ENCODE measurements at places on chromosomes 11 and 22.

- DNase-seq, result no peak
Observed at GRCh38 chr22:43969021-43969878, 14.0 kb downstream of the SAMM50 start.

DNA sequence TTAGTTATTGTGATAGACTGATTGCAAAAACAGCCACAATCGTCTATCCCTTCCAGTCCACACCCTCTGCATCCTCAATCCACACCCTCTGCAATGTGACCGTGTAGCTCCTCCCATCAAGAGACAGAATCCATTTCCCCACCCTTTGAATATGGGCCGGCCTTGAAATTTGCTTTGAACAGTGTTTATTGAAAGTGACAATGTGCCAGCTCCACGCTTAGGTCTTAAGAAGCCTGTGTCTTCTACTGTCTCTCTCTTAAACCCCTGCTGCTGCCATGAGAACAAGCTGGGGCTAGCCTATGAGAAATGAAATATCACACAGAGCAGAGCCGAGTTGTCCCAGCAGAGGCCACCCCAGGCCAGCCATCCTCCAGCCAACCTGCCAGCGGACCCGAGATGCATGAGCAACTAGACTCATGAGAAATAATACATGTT is 22.3 kb upstream of the MICAL2 start:
- DNase-seq, result no peak

DNA sequence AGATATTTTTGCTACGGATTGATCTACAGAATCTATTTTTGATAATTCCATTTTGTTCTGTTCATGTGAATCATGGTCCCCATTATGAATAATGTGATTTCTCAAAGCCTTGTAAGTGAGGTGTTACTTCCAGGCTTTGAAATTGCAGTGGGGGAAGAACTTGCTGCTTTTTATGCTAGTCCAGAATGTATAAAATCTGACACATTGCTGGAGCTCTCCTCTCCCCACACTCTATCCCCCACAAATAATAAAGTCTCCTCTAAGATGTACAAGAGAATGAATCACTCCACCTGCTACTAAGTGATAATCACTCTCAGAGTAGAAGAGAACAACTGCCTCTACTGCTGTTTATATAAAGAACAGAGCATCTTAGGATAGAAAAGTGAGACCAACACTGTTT is 5.9 kb upstream of the RAB6A start:
- no peak for DNase-seq

- DNase-seq, result no peak
Observed at GRCh38 chr11:327581-327923, 6.9 kb upstream of the IFITM3 start.

- no peak for DNase-seq
Observed at GRCh38 chr11:101032991-101033390, 96.6 kb downstream of the PGR start.

DNA sequence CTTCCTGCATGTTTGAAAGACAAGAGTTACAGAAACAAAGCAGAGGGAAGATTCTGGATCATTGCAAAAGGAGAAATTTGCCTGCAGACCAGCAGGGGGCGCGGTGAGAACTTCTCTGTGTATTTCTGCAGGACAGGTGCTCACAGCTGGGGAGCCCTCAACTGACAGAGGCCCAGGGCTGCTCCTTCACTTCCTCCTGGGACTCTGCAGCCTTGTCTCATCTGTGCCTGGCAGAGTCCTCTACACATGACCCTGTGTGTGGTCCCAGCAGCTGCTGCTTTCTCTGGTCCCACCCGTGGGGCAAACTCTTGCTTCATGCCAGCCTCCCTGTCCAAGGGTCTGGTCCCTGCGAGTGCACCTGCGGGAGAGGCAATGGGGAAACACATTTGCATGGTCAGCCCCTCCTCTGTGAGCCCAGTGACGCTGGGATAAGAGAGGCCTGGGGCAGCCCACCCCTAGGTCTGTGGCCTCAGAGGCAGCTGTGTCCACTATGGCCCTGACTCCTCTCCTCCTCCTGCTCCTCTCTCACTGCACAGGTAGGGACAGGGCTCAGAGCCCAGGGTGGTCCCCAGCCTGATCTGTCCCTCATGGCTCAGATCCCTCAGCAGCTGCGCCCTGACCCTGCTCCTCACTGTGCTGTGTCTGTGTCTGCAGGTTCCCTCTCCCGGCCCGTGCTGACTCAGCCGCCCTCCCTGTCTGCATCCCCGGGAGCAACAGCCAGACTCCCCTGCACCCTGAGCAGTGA is 43.2 kb upstream of the VPREB1 start:
- DNase-seq, result peak; percentile 57

DNA sequence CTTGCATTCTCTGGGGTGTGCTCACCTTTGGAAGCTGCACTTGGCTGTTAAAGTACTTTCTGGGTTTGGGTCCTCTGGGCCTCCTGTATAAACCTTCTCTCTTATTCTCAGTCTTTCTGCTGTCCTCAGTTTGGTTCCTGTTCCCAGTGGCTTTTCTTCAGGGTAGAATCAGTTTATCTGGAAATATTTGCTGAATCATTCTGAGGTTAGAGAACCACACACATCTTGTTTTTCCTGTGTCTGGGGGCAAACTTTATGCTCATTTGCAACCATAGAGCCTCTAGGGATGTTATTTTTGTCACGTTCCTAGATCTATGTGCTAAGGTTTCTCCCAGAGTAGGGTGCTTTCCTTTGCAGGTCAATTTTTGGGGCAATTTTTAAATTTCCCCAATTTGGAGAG is 224.3 kb upstream of the C11orf87 start:
- no peak for DNase-seq

GRCh38 chr22:26585104-26585790 is 4.7 kb downstream of the TPST2 start:
- no peak for DNase-seq
